Stimulated activated CD4-positive, alpha-beta T cell treated with anti-CD3 and anti-CD28 coated beads, Interleukin-2, amount 100 ng/mL, for 24 hours (primary cell): ENCODE measurements at places on chromosomes 3 and 15.

- DNase-seq = no peak
These were observed 463.6 kb upstream of the KCNMB2 start for GRCh38 chr3:178072391-178073305.

GRCh38 chr15:55574096-55574495 is 14.0 kb downstream of the PYGO1 start:
- DNase-seq = no peak

GRCh38 chr15:30073915-30074314 is 8.8 kb upstream of the GOLGA8J start:
- DNase-seq = no peak

- DNase-seq = no peak
These were observed 8.5 kb downstream of the CRBN start for GRCh38 chr3:3170998-3171397.

- no peak for DNase-seq
These were observed 16.9 kb upstream of the MEX3B start for GRCh38 chr15:82062479-82063454.

- no peak for DNase-seq
These were observed 43.6 kb downstream of the TBC1D2B start for GRCh38 chr15:78033864-78034263.

- DNase-seq = no peak
These were observed 12.9 kb downstream of the SLC25A20 start for GRCh38 chr3:48885753-48886152.

GRCh38 chr3:42741796-42742195 is 31.3 kb downstream of the CCDC13 start:
- no peak for DNase-seq
